ENCODE measurements at places on chromosomes 2 and 18.

DNA sequence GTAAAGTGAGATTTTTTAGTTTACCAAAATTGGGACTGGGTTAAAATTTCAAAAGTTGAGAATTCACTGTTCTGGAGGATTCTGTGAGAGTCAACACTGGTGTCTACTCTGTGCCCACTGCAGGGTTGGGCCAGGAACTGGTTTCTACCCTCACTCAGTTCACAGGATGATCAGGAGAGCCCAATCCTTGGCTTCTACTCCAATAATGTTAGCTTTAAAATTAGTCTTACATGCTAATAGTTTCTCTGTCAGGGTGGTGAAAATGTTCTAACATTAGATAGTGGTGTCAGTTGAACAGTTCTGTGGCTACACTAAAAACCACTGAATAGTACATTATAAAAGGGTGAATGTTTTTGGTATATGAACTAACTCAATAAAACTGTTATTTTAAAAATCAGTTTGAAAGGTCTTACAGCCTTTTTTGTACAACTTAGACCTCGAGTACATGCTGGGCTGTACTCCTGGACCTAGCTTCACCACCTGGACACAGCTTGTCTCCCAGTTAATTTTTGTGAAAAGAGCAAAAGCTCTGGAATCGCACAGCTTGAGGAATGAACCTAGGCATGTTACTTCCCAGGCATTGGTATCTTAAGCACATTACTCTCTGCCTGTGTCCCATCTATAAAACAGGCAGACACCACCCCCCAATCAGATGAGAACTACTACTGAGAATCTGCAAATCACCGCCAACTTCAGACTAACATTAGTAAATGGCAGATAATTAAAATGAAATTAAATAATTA, 44.4 kb downstream of the ACVR1 start:
- ATAC-seq: no peak

- ATAC-seq: no peak
Measured at GRCh38 chr2:209523867-209524266, 100.0 kb downstream of the MAP2 start.

GRCh38 chr2:124763611-124764010, 738.5 kb downstream of the CNTNAP5 start:
- no peak for ATAC-seq

- no peak for ATAC-seq
Measured at GRCh38 chr2:40027968-40028367, 248.9 kb upstream of the THUMPD2 start.

DNA sequence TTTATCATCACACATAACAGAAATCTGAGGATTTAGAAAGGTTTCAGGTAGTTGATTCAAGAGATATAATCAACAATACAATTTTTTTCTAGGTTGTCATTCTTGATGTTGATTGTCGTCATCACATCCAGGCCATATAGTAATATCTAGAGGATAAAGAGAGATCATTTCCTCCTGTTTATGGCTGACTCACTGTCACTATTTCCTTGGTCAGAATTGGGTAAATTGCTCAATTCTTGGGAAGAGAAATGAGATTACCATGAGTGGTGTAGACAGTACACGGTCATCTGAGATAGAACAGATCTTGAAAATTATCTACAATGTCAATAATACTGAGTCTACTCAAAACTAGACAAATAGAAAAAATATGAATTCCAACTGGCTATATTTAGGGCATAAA, 78.8 kb downstream of the ZNF804A start:
- ATAC-seq: no peak

DNA sequence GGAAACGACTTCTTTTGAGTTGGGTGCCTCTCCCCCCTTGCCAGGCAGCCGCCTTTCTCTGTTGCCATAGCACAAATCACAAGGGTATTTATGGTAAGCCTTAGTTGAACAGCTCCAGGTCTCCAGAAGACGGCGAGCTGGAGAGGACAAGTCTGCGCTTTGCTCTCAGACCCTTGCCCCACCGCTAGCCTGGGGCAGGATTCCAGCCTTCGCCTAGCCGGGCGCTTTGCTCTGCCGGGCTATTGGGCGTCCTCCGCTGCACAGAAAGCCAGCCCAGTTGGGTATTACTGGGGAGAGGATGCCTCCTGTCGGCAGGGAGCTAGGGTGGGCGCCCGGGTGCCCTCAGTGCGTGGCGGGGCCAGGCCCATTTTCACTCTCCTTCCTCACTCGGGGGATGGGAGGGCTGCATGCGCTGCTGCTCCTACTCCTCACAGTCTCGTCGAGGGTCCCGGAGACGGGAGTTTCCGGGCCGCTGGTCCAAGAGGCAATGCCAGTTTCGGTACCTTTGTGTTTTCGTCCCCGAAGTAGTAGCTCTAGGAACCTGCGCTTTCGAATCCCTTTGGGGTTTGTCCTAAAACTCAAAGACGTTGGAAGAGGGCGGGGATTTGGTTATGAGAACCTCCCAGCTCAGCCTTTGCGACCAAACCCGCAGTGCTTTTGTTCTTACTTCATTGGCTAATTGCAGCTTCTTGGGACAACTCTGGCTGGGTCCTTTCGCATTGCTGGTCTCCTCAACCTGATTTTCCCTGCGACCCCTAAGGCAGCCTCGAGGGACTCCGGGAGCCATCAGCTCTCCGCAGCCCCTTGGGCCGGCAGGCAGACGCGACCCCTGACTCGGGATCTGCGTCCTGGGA, 3.6 kb upstream of the DLX2 start:
- ATAC-seq: peak; percentile 25

- ATAC-seq: no peak
Measured at GRCh38 chr2:225994748-225995405, 595.4 kb downstream of the NYAP2 start.

- ATAC-seq: no peak
Measured at GRCh38 chr2:221527776-221528309, 44.3 kb downstream of the EPHA4 start.

GRCh38 chr2:48531141-48531648, 1.2 kb downstream of the STON1 start:
- ATAC-seq: peak; percentile 32

DNA sequence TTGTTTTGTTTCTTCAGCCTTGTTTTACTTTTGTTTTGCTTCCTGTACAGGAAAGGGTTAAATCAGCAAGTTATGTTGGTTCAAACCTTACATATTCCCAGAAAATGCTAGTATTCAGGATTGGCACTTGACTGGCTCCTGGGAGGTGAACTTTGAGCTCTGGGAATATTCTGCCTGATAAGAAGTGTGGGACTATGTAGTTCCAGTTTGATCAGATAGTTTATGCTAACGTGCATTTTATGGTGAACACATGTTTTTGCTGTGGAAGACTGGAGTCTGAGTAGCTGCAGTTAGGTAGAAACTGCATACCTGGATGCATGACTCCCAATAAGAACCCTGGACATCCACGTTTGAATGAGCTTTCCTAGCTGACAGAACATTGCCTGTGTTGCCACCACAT, 603.1 kb upstream of the HS6ST1 start:
- no peak for ATAC-seq

GRCh38 chr2:219542931-219543595, 546 bp downstream of the CHPF start:
- peak; percentile 40 for ATAC-seq

DNA sequence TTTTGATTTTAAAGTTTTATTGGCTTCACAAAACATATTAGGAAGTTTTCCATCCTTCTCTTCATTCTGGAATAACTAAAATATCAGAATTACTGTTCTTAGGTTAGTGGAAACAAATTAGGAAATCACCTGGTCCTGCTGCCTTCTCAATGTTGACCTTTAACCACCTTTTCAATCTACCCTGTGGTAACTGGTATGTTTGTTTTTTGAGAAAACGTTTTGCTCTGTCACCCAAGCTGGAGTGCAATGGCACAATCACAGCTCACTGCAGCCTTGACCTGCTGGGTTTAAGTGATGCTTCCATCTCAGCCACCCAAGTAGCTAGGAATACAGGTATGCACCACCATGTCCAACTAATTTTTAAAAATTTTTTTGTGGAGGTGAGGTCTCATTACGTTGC, 28.4 kb downstream of the ACYP2 start:
- ATAC-seq: no peak

GRCh38 chr2:26088038-26088643, 54.3 kb downstream of the RAB10 start:
- ATAC-seq: peak; percentile 40

DNA sequence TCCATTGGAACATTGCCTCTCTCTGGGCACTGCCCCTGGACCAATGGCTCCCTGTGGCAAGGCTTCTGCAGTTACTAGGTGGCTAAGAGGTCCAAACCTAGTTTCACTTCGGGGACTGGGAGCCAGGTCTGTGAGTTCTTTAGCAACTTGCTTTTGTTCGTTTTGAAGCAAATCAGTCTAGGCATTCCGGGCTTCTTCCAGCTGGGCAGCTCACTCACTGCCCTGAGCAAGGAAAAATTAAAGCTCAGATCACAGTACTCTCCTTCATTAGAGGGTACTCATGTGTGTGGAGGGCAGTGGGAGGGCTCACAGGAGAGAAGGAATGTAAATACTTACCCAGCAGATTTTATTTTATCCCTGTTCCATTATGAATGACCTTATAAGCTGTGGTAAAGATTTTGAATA, 80.3 kb downstream of the SPP2 start:
- ATAC-seq: no peak

DNA sequence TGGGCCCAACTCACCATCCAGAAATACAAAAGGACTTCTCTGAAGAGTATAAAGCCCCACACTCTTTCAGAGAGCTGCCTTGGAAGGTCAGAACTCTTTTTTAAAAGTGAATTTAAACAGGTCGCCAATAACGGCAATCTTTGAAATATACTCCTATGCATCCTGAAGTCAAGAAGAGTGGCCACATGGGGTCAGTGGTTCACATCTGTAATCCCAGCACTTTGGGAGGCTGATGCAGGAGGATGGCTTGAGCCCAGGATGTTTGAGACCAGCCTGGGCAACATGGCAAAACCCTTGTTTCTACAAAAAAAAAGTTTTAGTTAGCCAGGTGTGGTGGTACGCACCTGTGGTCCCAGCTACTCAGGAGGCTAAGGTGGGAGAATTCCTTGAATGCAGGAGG, 68.1 kb upstream of the FZD7 start:
- no peak for ATAC-seq

GRCh38 chr18:64717026-64717425, 568.1 kb upstream of the LINC00305 start:
- no peak for ATAC-seq

DNA sequence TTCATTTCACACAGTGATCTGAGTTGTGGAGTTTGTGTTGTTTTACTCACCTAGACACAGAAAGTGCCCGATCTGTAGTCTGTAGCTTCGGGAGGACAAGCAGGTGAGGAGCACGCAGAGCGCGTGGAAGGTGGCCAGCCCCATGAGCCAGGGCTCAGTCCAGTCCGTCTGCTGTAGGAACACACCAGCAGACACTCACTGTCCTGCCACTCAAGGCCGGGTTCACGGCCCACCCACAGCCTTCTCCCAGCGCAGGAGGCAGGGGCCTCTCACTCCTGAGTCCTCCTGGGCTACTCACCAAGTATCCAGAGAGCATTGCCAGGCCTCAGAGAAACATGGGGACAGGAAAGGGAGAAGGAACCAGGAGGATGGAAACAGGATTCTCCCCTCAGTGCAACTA, 1.7 kb downstream of the TMEM18 start:
- ATAC-seq: no peak

- no peak for ATAC-seq
Measured at GRCh38 chr2:176917-177316, 86.9 kb downstream of the SH3YL1 start.

- no peak for ATAC-seq
Measured at GRCh38 chr2:28568533-28568932, 72.7 kb downstream of the PLB1 start.

DNA sequence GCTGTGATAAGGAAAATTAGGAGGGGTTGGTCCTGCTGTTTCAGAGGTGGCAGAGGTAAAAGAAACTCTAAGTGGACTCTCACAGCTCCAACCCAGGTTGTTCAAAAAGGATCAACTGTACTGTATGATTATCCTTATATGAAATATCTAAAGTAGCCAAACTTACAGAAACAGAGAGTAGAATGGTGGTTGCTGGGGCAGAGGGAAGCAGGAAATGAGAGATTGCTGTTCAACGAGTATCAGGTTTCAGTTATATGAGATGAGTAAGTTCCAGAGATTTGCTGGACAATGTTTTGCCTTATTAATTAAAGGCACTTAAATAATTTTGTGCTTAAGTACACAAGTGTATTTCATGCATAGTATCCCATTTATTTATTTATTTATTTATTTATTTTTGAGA, 972.0 kb upstream of the LRRTM1 start:
- no peak for ATAC-seq

- no peak for ATAC-seq
Measured at GRCh38 chr2:220192994-220193753, 565.7 kb downstream of the SLC4A3 start.

DNA sequence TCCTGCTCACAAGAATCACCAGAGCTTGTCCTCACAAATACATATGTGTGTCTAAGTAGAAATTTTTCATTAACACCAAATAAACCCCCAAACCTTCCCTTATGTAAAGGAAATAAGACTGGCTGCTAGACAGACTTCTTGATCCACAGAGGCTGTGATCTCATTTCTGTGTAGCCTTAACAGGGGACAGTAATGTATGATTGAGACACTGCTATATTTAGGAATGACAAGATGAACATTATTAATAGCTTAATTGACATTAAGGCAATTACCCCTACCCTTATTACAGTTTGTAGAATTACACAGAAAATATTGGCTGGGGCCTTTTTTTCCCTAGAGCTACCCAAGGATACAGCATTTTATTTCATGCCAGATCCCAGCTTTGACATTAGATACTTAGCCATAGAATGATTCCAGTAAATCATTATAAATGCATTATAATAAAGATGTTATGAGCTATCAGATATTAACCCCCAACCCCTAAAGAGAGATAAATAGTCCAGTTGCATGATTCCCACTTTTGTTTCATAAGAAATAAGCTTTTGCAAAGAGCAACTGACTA, 392.1 kb upstream of the HNRNPA3 start:
- no peak for ATAC-seq

DNA sequence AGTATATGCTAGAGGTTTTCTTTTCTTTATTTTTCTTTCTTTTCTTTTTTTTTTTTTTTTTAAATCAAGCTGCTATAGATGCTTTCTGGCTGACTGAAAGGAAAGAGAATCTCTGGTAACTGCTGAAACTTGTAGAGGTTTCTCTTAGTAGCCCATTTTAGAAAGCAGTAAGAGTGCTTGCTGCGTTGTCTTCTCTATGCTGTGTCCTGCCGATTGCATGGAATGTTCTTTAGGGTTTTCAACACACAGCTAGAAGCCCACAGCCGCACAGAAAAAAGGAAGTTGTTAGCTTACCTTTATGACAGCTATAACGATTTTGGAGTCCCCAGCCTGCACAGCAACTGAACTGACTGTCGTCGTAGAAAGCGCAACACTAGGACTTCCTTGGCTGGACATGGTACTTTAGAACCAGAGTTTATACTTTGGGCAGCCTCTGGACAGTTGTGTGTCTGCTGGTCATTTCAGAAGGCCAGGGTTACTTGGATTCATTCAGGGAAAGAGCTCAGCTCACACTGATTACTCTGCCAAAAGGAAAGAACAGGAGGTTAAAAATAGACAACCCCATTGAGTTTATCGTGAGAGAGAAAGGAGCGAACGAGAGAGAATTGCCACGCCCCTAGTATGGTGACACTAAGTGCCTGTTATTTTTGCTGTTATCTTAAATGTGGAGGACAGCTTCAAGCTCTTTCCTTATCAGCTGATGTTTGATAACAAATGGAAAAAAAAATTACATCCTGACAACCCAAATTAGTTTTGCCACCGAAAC, at the start of gene CCDC141:
Gene CCDC141, minus strand, starts transcription at position 592 of the 766 bp plus-strand sequence. Its CDS starts 196 bp downstream, at position 396.
- peak; percentile 62 for ATAC-seq

GRCh38 chr18:32956591-32957315, 183.9 kb upstream of the KLHL14 start:
- ATAC-seq: no peak

GRCh38 chr2:138079976-138080375, 115.7 kb downstream of the HNMT start:
- ATAC-seq: no peak
